ENCODE measurements at places on chromosomes 2 and 18.

GRCh38 chr2:53342248-53342647 lies 425.4 kb upstream of the CHAC2 start:
- no peak for DNase-seq

GRCh38 chr18:37270038-37270665 lies 295.4 kb downstream of the CELF4 start:
- DNase-seq: no peak

DNA sequence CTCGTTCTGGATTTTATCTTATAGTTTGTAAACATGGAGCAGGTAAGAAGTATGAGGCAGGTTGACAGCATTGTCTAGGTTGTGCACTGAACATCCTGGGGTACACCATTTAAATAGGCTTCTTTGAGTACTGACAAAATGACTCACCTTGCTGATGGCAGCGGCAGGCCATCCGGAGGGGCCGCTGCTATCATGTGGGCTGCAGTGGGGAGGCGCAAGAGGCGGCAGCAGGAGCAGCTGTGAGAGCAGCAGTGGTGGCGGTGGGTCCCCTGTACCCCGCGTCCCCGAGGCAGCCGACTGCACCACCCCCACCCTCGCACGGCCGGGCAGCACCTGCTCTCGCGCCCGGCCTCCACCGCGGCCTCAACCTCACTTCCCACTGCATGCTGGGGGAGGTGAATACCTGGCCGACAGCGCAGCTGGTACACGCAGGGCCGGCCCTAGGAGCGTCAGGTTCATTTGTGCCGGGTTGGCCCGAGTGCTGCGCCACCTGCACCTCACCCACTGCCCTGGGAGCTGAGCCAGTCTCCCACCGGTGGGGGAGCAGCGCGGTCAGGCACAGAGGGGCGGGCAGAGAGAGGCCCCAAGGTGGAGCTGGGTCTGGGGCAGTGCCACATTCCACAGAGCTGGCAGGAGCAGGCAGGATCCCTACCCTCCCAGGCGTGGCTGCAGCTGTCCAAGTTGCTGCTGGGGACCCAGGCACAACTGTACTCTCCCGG lies 154.5 kb upstream of the RBMS1 start:
- DNase-seq: no peak

- DNase-seq: no peak
These were observed 185.9 kb upstream of the SLC39A10 start for GRCh38 chr2:195471163-195471562.

DNA sequence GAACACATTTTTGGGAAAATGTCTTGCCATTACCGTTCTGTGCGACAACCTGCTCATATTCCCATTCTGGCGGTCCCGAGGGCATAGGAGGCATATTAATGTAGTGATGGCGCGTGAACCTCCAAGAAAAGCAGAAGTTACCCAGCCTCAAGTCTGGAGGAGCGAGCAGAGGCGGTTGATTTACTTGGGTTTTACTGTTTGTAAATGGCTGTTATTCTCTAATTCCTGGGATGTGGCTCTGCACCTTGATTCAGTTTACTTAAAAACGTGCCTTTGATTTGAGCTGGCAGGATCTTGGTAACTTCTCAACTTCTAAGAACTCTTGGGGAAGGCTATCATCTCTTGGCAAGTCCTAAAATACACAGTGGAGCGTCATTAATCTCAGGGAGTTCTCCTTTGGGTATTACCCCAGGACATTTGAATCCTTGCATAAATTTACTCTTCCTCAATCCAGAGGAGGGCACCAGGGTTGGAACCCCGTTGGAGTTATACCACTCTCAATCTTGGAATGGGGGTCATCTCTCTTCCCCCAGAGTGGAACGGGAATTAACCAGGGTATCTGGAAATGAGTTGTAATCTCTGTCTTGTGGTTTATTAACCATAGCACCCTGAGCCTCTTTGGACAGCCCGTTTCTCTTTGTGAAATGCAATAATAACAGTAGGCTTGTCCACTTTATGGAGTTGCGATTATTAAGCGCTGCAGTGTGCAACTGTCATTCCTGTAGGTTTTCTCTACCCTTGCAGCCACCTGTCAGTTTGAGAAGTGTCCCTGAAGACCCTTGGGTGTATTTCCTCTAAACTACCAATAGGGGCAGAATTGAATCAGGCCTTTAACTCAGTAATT lies 2.1 kb downstream of the HK2 start:
- no peak for DNase-seq

DNA sequence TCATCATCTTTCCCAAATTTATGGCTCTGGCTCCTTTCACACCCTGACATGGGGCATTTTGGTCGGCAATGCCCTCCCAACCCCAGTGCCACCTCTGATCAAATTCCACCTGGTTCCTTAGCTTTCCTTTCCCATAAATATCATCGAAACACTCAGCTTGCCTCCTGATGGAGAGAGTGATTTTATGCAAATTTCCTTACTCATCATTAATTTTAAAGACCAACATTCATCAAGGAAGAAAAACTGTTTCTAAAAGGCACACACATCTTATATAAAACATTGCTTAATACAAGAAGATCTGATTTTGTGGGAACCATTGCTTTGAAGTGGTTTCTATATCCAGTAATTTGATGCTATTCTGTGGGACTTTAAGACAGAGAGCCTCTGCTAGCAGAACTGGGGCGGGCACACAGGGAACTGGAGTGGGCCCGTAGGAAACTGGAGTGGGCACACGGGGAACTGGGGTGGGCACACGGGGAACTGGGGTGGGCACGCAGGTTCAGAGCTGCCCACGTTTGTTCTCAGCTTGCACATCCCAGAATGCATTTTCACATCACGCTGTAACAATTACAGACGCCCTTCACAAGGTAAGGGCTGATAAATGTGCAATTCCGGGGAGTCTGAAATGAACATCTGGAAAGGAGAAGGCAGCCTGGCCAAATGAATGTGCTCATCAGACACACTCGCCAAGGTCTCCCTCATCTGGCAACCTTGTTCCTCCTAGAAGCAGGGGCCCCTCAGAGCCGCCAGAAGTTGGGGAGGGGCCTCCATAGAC lies 174.2 kb downstream of the RTP5 start:
- no peak for DNase-seq

DNA sequence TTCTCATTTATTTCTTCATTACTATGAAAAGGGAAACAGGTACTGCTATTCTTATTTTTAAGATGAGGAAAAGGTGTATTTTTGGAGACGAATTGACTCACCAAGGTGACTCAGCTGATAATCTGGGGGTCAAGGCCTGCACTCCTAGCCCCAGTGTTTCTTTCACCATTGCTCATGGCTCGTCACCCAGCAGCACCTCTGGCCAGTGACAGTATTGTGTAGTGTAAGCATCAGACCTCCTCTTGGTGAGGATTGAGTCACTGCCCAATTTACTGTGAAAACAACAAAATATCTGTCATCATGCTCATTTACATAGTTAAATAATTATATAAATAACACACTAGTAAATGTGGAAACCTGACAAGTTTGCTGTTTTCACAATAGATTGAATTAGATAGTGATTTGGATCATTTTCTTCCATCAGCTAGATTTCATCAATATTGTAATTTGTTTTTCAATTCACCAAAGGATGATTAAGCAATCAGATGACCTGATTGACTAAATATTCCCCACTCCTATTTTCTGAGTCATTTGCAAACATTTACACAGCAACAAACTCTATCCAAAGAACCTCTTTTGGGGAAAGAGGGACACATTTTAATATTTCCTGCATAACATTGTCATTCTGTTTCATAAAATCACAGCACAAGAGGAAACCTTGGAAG lies 492.8 kb upstream of the RAB12 start:
- no peak for DNase-seq

GRCh38 chr2:145026456-145027455 lies 506.8 kb upstream of the ZEB2 start:
- DNase-seq: no peak

GRCh38 chr2:37244017-37244416 lies 12.6 kb downstream of the NDUFAF7 start:
- DNase-seq: no peak

GRCh38 chr2:6623746-6624145 lies 242.0 kb downstream of the CMPK2 start:
- DNase-seq: no peak

DNA sequence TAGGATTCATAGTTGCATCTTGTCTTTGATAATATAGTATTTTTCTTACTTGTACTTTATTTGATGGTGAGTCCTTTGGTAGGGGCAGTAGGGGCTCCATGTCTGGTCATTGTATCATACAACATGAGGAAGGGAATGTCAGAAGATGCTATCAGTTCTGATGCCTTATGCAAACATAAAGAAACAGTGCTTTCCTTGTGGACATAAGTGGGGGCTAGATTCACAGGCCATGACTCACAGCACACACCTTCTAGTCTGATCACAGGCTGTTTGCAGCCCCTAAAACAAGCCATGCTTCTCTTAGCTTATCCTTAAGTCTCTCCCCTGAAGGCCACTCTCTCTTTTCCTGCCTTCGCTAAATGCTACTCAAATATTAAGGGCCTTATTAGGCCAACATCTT lies 10.7 kb upstream of the SLC14A1 start:
- DNase-seq: no peak

DNA sequence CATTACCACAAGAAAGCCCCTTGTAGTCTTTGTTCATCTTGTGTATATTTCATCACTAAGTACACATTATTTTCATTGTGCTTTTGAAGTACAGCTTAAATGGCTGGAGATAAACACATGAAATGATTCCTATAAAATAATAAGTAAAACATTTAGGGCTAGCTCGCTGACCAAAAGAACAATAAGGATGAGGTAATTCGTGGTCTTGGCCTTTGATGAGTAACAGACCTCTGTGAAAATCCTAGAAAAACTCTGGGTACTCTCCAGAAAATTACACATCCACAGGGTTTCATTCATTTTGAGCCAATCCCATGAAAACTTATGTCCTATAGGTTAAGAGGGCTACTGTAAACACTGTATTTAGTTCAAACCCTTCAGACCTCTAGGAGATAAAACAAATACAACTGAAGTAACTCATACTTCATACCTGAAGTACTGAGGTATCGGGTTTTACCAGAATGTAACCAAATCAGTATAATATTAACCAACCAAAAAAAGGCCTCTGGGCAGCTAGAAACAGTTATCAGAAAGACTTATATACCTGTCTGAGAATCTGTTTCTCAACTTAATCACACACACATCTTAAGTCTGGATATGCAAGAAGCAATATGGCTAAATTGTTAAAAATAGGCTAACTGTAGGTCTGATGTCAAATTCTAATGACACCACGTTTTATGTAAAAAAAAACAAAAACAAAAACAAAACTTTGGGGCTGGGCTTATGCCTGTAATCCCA lies 31.0 kb downstream of the CFAP36 start:
- DNase-seq: no peak

DNA sequence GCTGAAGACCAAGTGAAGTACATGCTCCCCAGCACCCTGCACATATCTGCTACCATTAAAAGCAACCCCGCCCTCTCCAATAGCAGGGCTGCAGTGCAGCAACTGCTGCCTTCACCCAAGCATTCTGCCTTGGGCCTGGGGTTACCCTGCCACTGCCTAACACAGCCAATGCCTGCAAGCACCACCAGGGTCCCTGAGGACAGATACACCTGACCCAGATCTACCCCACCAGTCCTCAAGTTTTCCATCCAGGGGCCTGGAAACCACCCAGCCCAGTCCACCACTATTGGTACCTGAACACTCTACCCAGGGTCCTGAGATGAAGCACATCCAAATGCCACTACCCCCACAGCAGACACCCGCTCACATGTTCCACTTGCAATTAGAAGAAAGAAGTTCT lies 181.1 kb upstream of the RBBP8 start:
- no peak for DNase-seq

GRCh38 chr2:118859157-118859770 lies 11.8 kb upstream of the EN1 start:
- DNase-seq: no peak

- no peak for DNase-seq
These were observed 17.1 kb downstream of the TMEM185B start for GRCh38 chr2:120206022-120206581.

GRCh38 chr2:130998561-130998960 lies 94.7 kb downstream of the FAM168B start:
- no peak for DNase-seq

- DNase-seq: no peak
These were observed 68.3 kb upstream of the PPM1B start for GRCh38 chr2:44100351-44100750.

GRCh38 chr2:14615760-14616159 lies 16.8 kb upstream of the LRATD1 start:
- no peak for DNase-seq

DNA sequence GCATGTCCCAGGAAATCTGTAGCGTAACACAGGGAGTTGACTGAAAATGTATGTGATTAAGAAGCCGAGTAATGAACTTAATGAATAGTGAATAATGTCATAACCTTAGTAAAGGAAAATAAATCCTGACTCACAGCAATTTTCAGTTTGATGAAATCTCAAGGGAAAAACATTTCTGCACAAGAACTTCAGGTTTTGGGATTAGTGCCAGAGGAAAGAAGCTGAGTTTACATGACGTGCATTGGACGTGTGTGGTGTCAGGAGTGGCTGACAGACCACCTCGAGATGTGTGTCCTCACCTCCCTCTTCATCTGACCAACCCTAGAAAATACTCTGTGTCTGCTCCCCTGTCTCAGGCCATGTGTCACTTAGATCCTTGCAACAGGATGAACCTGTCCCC lies 39.1 kb downstream of the VWA3B start:
- DNase-seq: no peak

DNA sequence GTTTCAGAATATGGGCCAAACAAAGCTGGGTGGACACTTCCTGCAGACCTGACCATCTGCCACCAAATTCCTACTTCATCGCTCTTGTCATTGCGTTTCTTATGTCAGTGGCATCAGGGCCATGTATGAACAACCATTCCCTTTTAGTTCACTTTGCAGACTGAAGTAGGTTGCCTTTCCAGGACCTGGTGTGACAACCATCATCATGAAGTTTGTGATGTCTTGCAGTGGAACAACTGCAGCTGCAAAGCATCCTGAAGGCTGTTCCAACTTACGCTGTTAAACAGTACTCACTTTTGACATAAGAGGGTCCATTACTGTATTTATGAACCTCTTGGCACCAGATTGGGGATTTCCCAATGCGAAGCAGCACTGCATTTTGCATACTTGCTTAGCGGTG lies 511.6 kb downstream of the ARHGAP15 start:
- no peak for DNase-seq

DNA sequence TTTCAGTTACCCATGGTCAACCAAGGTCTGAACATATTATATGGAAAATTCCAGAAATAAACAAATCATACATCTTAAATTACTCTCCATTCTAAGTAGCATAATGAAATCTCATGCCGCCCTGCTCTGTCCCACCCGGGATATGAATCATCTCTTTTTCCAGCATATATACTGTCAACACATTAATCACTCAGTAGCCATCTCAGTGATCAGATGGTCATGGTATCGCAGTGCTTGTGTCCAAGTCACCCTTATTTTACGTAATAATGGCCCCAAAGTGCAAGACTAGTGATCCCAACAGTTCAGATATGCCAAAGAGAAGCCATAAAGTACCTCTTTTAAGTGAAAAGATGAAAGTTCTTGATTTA lies 43.8 kb downstream of the OSBPL6 start:
- no peak for DNase-seq

GRCh38 chr18:49745045-49746014 lies 68.0 kb downstream of the ACAA2 start:
- DNase-seq: no peak

- DNase-seq: no peak
These were observed 128.3 kb downstream of the CYRIA start for GRCh38 chr2:16537347-16537746.

Measured in iPS DF 6.9 (cell line).